ENCODE measurements at places on chromosomes 6 and 20.

DNA sequence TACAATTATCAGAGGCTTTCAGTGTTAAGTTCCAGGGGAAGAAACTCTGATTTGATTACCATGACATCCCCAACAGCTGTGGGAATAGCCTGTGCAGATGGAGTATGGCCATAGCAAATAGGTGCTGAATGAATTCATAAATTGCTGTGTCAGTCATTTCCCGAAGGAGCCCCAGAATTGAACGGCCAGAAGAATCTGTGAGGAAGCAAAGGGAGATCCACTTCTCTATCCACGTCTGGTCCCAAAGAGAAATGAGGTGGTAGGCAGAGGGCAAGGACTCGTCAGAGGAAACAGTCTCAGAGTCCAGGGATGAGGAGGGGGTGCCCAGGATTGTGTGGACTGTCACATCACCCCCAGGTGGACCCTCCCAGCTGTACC is 3.1 kb upstream of the TAF8 start:
- no peak for DNase-seq

DNA sequence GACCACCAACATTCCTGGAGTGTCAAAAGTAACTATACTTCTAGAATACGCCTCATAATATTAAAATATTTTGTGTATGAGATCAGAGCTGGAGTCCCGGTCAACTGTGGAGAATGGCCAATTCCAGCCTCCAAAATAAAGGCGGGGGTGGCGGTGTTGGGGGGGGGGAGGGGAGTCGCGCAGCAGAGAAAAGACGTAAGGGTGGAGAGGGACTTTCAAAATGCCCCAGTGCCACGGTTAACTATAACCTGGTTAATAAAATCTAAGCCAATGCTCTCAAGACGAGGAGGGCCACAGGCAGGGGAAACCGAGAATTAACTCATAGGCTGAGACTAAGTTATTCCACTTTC is 1.3 kb downstream of the NUP153 start:
- no peak for DNase-seq

DNA sequence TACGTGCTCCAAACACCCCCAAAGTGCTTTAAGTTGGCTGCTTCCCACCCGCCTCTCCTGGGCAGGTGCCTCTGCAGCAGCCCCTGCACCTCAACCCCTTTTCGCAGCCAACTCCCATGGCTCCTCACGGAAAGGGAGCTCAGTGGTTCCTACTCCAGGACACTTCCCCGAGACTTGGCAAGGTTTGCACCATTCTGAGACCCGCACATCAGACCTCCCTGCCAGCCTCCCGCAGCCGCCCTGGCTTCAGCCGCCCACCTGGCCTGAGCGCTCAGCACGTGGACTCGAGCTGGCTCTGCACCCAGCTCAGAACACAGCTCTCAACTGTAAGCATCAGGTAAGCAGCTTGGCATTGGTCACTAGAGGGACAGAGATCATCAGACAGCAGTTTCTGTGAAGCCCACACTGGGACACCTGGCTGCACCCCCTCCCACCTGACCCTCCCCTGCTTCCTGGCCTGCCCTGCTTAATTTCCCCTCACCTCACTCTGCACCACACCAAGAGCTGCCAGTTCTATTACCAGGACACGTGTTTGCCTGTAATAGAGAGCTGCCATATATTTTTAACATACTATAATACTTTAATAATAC is 28.5 kb downstream of the GMDS start:
- no peak for DNase-seq

DNA sequence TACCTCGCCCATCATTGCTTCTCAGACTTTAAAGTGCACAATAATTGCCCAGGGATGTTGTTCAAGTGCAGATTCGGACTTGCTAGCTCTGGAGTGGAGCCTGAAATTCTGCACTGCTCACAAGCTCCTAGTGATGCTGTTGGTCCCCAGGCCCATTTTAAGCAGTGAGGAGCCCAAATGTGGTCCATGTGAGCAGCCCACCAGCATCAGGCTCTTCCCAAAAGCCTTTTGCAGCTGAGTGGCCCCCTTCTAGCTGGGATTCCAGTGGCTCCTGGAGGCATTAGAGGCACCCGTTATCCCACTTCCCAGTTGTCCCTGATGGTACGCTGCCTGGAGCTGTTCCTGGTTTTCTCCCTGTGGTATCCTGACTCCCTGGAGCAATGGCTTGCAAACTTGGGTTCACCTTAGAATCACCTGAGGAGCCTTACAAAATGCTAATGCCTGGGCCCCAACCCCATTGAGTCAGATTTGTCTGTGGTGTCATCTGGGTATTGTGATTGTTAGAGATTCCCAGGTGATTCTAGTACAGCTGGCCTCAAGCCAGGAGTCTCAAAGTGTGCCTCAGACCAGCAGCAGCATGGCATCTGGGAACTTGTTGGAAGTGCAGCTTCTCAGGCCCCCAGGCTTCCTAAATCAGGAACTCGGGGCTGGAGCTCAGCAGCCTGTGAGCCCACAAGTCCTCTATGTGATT is 186.9 kb upstream of the SLC24A3 start:
- no peak for DNase-seq

DNA sequence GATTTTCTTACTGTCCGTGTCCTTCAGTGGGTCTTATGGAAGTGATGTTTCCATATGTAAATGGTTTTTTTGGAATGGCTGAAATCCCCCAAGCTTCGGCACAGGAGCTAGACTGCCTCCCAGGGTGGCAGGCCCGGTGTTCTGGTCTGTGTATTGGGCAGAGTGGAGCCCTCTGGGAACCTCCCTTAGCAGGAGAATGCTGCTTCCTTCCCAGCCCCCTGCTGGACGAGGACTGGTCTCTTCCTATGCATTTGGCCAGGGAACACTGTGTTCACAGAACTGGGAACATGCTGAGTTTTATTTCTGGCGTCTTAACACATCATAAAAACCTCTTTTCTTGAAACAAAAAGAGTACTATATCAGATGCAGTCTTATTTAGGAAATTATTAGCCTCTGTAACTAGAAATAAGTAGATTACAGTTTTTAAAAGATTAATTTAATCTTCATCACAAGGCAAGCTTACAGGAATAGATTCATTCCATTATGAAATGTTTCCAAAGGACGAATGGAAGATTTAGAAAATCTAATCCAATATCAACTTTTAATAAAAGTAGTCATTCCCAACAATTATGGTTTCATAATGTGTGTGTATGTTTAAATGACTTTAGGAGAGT is 56.6 kb downstream of the SYTL3 start:
- DNase-seq: no peak

DNA sequence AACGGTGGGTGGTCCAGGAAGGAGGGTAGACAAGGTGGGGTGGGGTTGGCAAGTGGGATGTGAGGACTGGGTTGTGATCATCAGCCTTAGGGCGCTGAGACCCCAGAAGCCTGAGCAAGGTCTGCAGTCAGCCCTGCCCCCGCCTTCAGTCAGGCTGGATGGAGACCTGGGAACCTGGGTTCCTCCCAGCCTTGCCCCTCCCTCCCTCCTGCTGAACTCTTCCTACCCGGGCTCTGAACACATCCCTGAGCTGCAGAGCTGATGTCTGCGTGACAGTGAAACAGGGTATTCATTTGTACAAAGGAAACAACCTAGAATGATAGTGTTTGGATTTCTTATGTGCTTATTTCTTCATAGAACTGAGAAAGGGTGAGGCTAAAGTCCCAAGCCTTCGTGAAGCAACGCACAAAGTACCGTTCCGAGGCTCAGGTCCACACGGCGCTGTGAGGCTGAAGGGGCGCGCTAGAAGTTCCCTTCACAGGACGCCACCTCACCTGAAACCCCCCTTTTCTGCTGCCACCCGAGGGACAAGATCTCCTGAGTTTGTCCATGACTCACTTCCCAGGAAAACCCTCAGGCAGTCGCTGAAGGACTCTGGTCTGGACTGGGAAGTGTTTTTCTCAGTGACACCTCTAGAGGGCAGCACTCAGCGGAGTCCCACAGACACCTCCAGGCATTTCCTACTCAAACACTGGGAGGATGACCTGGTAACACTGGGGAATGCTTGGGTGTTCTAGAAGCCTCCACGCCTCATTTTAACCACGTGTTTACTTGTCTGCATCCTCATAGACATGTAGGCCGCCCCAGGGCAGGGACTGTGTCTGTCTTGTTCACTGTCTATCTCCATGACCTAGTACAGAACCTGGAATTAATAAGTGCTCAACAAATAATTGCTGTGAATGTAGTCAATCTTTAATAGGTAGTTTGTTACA is 1.2 kb downstream of the GSTA5 start:
- peak; percentile 13 for DNase-seq

- DNase-seq: no peak
Observed at GRCh38 chr6:14434916-14435690, 317.5 kb downstream of the CD83 start.

GRCh38 chr6:20202699-20203302 is 9.5 kb downstream of the MBOAT1 start:
- DNase-seq: no peak

Data from stimulated activated CD8-positive, alpha-beta memory T cell treated with anti-CD3 and anti-CD28 coated beads, Interleukin-15, amount 100 ng/mL, for 4 hours (primary cell).